Bladder microvascular endothelial cell (primary cell): ENCODE measurements at places on chromosomes 12 and 14. TPM values are rescaled to one million over a fixed set of nuclear protein-coding genes. Genes with fewer than 3 reads are reported as not detected.

The CCDC196 gene
- not detected in 2 replicates for total RNA-seq

The ATN1 gene
- 13.4 and 23.4 TPM in 2 replicates for total RNA-seq

The CLEC2B gene
- total RNA-seq = 64.6 and 79.8 TPM in 2 replicates

The A2M gene
- total RNA-seq = 81.1 and 198 TPM in 2 replicates

The EIF5 gene
- total RNA-seq = 109 and 198 TPM in 2 replicates

The SLC15A4 gene
- 20.4 and 43.8 TPM in 2 replicates for total RNA-seq

The REC8 gene
- 2.3 and 2.5 TPM in 2 replicates for total RNA-seq

The REP15 gene
- total RNA-seq = 0.97 and 12.6 TPM in 2 replicates

The GLIPR1L1 gene
- not detected in 2 replicates for total RNA-seq

The PRB4 gene
- total RNA-seq = not detected in 2 replicates

The SDS gene
- not detected in 2 replicates for total RNA-seq

The BICD1 gene
- 7.4 and 54.9 TPM in 2 replicates for total RNA-seq

The FAM90A1 gene
- not detected in 2 replicates for total RNA-seq

The CHGA gene
- 0.16 and 1.0 TPM in 2 replicates for total RNA-seq

The PAWR gene
- total RNA-seq = 83.4 and 274 TPM in 2 replicates

The ADAMTS20 gene
- total RNA-seq = not detected in 2 replicates

The KCNK10 gene
- not detected in 2 replicates for total RNA-seq

The HHIPL1 gene
- 1.9 and 3.7 TPM in 2 replicates for total RNA-seq

The RASSF3 gene
- total RNA-seq = 25.4 and 26.3 TPM in 2 replicates

The SLC24A4 gene
- total RNA-seq = under 0.01 and 0.06 TPM in 2 replicates

The MTHFD1 gene
- 45.8 and 70.4 TPM in 2 replicates for total RNA-seq

The ISCU gene
- 82.6 and 115 TPM in 2 replicates for total RNA-seq

The DDIT3 gene
- total RNA-seq = 8.1 and 12.8 TPM in 2 replicates

The ACACB gene
- total RNA-seq = 2.5 and 3.6 TPM in 2 replicates

The LRRC10 gene
- not detected in 2 replicates for total RNA-seq

The EIF2B1 gene
- 34.0 and 54.2 TPM in 2 replicates for total RNA-seq

The HPD gene
- total RNA-seq = not detected in 2 replicates

The TBX3 gene
- total RNA-seq = 4.5 and 6.6 TPM in 2 replicates

The DIO2 gene
- under 0.01 and 0.19 TPM in 2 replicates for total RNA-seq

The KRT72 gene
- not detected in 2 replicates for total RNA-seq

The NGB gene
- not detected in 2 replicates for total RNA-seq

The KLHL33 gene
- total RNA-seq = under 0.01 TPM in 2 replicates

The TMEM132C gene
- total RNA-seq = not detected in 2 replicates

The KRT74 gene
- not detected in 2 replicates for total RNA-seq

The GDF3 gene
- 0.06 and 0.16 TPM in 2 replicates for total RNA-seq

The MIPOL1 gene
- 6.3 and 21.2 TPM in 2 replicates for total RNA-seq

The C12orf54 gene
- total RNA-seq = not detected in 2 replicates

The CLEC9A gene
- not detected in 2 replicates for total RNA-seq

The TEP1 gene
- 15.2 and 50.6 TPM in 2 replicates for total RNA-seq

The CRACR2A gene
- total RNA-seq = 3.4 and 13.2 TPM in 2 replicates

The EPYC gene
- not detected in 2 replicates for total RNA-seq

The LBHD2 gene
- not detected in 2 replicates for total RNA-seq

The GPD1 gene
- total RNA-seq = not detected in 2 replicates

The PACS2 gene
- total RNA-seq = 37.9 and 78.4 TPM in 2 replicates

The RGS6 gene
- total RNA-seq = not detected in 2 replicates

The FGF6 gene
- total RNA-seq = not detected in 2 replicates

The MON2 gene
- total RNA-seq = 14.4 and 50.3 TPM in 2 replicates

The TC2N gene
- total RNA-seq = 0.16 and 3.3 TPM in 2 replicates

The SLC5A8 gene
- not detected in 2 replicates for total RNA-seq

The TAS2R46 gene
- total RNA-seq = 1.5 and 6.5 TPM in 2 replicates

The TAS2R19 gene
- total RNA-seq = 2.1 and 15.5 TPM in 2 replicates

The BHLHE41 gene
- total RNA-seq = 0.06 TPM in 1 of 2 replicates, not detected in the other
